ENCODE measurements at places on chromosomes 4 and X.

DNA sequence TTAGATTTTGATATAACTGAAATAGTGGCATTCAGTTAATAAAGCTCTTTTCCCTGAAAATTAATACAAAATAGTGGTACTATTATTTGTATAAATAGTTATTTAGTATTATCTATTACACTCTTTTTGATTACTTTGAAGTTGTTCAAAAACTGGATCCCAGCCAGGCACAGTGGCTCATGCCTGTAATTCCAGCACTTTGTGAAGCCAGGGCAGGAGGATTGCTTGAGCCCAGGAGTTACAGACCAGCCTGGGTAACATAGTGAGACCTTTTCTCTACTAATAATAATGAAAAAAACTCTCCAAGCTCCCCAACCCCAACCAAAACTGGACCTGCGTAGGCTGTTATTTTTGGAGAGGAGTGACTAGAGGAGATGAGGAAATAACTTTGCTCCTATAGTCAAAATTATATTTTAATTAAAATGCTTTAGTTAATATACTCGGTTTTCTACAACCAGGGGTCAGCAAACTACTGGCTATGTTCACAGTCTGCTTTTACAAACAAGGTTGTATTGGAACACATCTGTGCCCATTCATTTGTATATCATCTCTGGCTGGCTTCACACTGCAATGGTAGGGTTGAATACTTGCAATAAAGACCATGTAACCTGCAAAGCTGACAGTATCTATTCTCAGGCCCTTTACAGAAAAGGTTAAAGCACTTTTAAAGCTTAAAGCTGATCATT, 27.6 kb downstream of the GUCY1A1 start:
- DNase-seq: no peak

- no peak for DNase-seq
These were observed 30.7 kb downstream of the ARHGEF9 start for GRCh38 chrX:63754136-63754859.

GRCh38 chrX:72130762-72131250, 909 bp downstream of the RTL5 start:
- no peak for DNase-seq

DNA sequence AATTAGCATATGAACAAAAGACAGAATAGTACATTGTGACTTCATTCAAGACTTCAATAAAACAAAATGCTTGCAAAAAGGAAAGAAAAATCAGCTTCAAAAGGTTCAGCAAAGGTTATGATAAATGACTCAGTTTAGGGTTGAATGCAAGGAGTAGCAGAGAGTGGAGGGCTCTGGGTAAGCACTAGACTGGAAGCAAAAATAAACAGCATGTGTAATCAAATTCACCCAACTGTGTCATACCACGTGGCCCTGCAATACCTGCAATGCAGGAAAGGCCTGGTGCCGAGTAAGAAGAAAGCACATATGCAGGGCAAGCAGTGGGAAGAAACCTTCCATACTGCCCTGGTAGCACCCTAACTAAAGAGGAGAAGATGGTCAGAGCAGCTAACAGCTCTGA, 88.7 kb downstream of the ATP11C start:
- no peak for DNase-seq

All from vagina (tissue), 2 donors.